CD4-positive, alpha-beta T cell treated with Interleukin-10 for 1 hour (primary cell): ENCODE measurements at places on chromosomes 12 and 14.

GRCh38 chr12:15856097-15856982 lies 25.8 kb upstream of the STRAP start:
- DNase-seq = peak; percentile 73

DNA sequence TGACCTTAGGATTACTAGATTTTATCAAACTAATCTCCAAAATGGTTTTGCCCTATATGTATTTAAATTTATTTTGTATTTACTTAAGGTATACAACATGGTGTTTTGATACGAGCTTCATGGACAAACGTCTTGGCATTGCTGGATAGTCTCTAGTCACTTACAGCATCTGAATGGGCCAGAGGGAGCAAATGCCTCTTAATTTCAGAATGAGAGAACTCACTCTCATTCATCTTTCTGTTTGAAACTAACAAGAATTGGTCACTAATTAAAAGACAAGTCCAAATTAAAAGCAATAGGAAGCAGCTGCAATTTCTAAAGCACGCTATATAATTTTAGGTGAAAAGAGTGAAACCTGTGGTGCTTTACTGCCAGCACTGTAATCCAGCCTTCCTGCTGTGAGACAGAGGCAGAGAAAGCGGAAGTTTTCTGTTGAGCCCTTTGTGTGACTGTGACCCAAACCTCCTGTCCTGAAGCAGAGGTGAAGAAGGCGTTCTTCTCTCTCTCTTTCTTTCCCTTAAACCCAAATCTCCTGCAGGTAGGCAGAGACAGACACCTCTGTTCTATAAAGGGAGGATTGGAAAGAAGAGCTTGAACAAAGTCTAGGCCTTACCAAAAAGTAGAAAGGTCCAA lies 184.6 kb upstream of the NAV3 start:
- DNase-seq = no peak

- no peak for DNase-seq
Measured at GRCh38 chr12:13001775-13002040, 1.6 kb upstream of the HEBP1 start.

- DNase-seq = no peak
Measured at GRCh38 chr12:29616664-29617406, 119.3 kb upstream of the OVCH1 start.

DNA sequence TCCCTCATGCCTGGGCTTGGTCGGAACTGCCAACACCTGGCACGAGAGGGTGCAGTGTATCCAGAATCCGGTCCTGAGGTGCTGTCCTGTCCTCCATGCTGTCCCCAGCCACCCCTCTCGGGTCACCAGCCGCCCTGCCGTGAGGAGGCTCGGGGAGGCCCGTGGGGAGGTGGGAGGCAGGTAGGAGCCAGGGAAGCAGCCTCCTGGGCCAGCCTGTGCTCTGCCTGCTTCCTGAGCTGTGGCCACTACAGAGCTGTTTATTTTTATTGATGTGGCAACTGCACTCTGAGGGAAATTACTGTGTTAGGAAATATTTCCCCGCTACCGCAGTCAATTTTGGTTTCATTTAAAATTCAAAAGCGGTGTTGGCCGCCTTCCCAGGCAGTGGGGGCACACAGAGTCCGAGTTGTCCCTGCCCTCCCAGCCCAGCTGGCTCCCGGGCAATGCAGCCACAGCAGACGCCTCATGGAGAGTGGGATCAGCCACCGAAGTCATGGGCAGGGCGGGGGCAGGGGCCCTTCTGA lies 18.3 kb downstream of the NOC4L start:
- DNase-seq = peak; percentile 43

DNA sequence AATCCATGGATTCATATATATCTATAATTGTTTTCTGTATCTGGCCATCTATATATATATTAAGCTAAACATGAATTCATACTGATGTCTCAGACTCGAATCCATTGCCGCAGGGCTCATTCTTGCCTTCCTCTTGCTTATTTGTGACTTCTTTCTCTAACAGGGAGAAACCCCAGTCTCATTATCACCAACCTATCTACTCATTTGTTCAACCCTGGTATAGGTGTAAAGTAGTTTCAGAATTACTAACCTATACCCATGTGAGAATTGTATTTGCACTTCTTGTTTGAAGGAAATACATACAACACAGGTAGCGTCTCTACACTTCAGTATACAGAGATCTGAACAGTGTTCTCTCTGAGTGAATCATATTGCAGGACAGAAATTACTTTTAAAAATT lies 77.7 kb downstream of the PTPN11 start:
- DNase-seq = no peak

DNA sequence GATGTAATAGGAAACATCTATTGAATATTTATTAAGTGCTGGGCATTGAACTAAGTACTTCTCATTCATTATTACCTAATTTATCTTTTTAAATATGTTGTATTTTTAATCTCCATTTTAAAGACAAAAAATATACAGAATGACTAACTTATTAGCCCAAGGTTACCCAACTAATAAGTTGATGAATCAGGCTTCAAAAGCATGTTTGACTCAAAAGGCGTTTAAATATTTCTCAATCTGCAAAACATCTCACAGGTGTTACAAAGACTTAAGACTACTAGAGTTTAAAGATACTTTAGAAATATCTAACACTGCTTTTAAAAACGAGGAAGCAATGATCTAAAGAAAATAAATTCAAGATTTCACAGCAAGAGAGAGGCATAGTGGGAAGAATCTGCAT lies 457.4 kb upstream of the DCN start:
- no peak for DNase-seq

DNA sequence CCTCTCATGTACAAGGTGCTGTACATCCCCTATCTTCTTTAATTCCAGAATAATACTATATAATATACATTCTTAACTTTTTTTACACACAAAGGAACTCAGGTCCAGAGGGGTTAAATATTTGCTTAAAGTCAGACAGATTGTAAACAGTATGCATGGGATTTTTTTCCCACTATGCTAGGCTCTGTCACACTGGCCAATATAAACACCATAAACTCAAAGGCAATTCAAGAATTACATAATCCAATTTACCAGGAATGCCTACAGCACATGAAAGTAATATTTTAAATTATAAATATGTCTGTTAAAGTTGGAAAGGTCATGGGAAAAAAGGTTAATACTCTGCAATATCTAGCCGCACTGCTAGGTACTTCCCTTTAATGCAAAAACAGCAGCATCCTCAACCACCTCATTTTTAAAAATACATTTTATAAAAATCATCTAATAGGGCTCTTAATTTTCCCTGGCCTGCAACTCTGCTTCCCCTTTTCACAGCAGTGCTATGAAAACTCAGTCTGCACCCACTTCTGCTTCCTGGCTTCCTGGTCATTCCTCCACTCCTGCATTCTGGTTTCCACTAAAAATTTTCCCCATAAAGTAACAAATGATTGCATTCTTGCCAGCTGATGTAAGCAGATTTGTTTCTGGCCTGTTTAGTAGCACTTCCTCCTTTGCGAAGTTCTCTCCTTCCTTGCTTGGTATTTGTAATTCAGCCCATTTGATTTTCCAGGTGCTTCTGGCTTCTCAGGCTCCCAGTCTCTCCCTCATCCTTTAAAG lies 128.1 kb downstream of the ITPR2 start:
- DNase-seq = no peak

DNA sequence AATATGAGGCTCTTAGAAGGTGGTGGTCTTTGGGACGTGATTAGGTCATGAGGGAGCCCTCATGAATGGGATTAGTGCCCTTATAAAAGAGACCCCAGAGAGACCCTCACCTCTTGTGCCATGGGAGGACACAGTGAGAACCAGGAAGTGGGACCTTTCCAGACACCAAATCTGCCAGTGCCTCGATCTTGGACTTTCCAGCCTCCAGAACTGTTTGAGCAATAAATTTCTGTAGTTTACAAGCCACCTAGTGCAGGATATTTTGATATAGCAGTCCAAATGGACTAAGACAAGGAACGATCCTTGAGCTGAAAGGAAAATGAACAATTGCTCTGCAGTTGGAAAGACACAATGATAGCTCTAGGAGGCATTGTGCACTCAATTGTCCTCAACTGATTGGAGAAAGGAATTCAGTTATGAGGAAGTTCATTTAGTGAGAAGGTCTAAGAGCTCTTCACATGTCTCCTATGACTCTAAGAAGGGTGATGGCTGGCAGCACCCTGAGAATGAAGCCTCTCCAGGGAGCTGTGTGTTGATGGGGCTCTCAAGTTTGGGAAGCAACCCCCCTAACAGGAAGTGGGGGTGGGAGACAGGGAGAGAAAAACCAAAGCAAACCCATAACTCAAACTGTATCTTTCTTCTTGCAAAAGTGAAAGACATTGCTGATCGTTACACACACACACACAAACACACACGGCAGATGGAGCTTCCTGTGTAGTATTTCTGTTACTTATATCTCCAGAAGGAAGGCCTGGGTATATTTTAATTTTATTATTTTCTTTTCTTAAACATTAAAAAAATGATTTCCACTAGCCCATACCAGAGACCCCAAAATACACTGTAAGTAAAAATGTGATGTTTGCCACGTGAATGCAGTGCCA lies 21.0 kb downstream of the CHST11 start:
- DNase-seq = no peak

DNA sequence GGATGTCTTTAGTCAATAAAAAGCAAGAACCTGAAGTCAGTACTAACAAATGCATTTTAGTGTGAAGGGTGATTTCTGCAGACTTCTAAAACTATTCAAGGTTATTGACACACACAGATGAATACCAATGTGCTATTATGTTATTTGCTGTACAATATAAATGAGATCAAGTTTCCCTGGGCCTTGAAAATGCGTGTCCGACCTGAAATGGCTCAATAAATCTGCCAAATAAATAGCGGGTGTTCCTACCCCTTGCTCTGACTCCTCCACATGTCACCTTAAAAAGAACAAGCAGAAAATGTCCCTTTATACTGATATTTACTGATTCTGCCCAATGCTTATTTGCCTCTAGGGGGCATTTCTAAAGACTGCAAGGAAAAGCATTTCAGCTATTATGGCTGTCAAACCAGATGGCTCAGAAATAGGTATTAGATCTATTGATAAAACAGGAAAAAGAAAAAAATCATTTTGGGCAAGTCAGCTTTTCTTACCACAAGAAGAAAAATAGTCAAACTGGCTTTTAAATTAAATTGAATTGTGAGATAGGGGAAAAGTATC lies 367.3 kb upstream of the KITLG start:
- DNase-seq = no peak

- DNase-seq = no peak
Measured at GRCh38 chr12:57469296-57470164, 9.9 kb downstream of the GLI1 start.

DNA sequence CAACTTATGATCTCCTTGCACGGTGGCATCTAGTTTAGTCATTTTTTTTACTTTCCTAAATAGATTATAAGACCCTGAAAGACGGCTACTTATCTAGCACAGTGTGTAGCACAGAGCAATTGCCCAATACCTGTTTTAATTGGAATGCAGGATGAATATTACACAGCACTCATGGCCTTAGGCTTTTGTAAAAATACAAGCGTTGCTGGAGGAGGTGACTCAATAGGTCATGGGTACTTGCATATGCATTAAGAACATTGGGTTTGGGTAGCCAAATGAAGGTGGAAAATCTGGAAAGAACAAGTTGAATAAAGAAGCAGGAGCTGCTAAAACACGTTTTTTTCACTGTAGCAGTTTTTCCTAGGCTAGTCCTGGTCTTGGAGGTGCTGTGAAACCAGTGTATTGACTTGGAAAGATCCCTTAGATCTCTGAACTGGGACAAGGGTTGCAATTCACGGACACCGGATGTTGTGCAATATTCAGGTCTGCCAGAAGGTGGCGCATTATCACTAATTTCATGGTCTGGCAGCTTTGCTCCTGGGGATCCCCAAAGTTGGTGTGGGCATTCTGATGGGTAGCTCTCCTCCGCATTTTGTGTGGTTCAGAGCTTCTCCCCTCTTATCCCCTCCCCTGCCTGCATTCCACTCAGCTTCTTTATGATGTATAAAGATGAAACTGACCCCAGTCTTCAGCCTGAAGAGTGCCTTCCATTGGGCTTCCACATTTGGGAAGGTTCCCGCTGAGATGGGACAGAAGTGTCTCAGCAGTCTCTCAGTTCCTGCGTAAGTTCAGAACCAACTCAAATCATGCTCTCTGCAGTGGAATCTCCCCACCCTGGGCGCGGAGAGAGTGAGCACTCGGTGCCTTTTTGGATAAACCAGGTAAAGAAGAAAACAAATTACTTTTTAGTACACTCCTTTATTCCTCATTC lies 278.3 kb downstream of the NRXN3 start:
- DNase-seq = peak; percentile 4

DNA sequence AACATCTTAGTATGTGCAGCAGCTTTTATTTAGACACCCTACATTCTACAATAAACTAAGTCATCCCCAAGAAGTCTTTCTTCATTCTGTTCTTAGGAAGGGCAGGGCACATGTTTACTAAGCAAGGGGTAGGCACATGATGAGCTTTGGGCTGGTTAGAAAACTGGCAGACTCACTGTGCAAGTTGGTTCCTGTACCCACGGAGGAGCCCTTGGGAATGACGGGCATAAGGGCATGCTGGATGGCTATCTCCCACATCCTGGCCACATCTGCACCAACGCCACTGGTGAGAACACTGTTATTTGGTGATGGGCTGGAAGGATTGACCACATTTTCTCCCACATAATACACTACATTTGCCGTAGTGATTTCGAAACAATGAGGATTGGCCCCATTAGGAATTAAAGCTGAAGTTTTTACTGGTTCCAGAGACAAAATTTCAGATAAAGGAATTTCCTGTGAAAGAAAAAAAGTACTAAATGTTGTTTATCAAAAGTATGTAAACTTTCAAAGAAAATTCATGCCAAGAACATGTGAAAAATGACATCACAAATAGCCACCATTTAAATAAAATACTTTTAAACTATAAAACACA lies 297.0 kb downstream of the PRKD1 start:
- no peak for DNase-seq

DNA sequence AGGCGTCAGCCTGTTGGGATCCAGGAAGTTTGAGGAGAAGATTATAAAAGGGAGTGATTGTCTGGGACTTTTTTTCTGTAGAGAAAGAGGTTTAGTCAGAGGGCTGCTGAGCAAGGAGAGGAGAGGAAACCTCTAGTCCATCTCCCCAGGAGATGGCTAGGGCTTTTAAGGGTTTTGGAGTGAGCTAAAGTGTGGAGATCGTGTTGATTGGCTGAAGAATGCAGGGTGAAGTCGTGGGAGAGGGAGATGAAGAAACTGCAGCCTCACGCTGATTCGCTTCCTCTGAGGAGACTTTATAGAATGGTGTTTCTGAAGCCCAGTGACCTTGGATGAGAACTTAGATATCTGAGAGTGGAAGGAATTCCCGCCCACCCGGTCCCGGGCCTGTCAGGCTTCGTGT lies 193.7 kb upstream of the PWP1 start:
- no peak for DNase-seq
